H54 (cell line): ENCODE measurements at places on chromosomes 1 and 21.
A peak's percentile ranks its signal among the peaks of the same experiment; 100 is the strongest.

- DNase-seq = no peak
These were observed 20.7 kb downstream of the HMGCS2 start for GRCh38 chr1:119748040-119748439.

GRCh38 chr1:198153103-198153502 is 3.7 kb upstream of the NEK7 start:
- DNase-seq = no peak

DNA sequence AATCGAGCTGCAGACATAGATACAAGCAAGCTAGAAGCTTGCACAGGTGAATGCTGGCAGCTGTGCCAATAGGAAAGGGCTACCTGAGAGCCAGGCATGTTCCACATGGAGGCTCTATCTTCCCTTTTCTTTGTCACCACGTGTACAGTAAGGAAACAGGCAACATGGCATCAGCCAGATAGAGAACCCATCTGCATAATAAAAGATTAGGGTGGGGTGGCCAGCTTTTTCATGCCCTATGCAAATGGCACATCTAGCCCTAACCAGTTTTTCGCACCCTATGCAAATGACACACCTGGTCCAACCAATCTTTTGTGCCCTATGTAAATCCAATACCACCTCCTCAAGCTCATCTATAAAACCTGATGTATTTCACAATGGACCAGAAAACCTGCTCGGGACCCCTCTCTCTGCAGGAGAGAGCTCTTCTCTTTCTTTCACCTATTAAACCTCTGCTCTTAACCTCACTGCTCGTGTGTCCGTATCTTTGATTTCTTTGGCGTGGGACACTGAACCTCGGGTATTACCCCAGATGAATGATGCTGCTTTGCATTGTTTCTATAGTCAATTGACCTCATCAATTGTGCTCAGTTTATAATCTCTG is 93.9 kb downstream of the SLC30A10 start:
- no peak for DNase-seq

DNA sequence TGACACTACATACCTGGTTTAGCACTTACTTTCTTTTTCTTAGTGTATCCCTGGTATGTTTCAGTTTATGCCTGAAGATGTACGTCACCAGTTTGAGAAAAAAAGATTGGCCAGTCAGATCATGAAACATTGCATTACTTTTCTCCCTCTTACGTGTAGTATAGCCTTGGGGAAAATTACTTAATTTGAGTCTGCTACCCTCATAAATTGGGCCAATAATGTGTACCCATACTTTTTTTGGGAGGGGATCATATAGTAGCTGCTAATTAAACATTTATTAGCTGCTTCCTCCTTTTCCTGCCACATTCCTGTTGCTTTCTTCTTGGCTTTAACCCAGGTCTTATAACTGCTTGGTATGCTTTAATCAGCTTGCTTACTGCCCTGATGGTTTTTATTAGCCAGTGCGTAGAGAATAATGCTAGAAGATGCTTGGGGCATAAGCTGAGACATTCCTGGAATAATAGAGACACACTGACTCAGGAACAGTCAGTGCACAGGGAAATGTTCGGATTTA is 32.1 kb downstream of the RABGAP1L start:
- no peak for DNase-seq

GRCh38 chr1:94011129-94011528 is 101.9 kb upstream of the GCLM start:
- no peak for DNase-seq

DNA sequence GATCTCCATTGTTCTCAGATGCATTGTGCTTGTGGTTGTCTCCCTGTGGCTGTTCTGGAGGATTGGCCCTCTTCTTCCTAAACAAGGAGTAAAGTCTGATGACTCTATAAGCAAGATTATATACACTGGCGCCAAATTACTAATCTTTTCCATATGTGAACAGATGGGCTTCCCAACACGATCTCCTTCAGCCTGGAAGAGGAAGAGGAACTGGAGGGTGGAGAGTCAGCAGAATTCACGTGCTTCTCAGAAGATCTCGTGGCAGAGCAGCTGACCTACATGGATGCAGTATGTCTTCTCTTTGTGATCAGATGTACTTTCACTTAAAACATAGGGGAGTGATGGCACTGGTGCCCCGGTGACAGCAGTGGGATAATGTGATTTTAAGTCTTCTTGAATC is 78.7 kb downstream of the RGL1 start:
- no peak for DNase-seq

DNA sequence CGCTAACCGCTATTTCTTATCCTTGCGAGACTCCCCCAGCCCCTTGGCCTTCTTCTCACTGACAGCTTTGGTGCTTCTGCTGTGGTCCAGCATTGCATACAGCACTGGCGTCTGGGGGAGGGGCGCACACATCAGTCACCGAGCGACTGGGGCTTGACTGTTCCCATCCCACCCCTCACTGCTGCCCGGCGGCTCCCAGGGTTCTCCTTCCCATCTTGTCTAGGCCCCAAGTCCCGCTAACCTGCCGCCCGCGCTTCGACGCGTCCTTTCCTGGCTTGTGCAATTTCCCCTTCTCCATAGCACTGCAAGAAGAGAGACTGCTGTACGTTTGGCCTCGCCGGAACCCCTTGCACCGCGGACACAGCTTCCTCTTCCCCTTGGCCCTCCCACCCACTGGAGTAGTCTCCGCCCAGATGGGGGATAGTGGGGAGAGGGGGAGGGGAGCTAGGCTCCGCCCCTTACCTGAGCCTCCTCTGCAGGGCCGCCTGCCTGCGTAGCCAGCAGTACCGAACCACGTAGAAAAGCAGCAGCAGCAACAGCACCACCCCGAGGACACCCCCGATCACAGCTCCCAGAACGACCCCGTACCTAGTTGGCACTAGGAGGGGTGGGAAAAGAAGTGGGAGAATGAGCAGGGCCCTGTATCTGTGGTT is 3.8 kb downstream of the MPZ start:
- no peak for DNase-seq

- DNase-seq = no peak
These were observed 3.1 kb downstream of the BNIPL start for GRCh38 chr1:151039521-151039920.

GRCh38 chr1:210866532-210866931 is 267.4 kb downstream of the KCNH1 start:
- no peak for DNase-seq

GRCh38 chr1:207494171-207494570 is 1.8 kb upstream of the CR1 start:
- DNase-seq = no peak

DNA sequence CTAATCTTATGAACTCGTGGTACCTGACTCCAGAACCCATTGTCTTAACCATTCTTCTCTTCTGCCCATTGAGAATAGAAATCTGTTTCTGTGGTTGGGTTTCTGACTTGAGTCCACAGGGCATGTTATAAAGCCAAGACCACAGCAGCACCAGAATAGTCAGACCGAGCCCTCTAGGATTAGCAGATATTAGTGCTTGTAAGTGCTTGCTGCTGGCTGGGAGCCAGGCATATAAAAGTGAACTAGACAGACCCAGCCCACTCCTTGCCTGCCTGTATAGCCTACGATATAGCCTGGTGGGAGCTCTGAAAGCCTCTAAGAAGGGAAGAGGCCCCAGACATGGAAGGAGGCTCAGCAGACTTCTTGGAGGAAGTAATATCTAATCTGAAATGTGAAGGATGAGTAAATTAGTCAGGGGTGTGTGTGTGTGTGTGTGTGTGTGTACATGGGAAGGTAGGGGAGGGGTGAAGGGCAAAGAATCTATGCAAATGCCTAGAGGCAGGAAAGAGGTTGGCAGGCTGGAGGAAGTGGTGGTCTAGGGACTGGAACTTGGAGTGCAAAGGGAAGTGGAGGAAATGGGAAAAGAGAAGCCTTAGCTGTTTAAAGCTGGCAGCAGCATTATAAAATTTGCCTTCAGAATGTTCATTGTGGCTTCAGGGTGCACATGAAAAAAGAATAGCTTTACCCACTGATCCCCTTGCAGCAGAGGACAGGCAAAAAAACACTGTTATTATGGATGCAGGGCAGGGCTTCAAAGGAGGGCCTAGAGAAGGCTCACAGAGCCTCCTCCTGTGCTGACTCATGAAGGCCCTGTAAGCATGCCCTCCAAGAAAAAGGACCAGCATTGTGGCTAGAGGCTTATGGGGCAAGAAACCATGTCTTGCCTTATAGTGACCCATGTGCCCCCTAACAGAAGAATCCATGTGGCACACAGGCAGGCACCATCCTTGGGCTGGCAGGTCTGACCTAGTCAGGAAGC is 169.2 kb downstream of the LMX1A start:
- DNase-seq = no peak

DNA sequence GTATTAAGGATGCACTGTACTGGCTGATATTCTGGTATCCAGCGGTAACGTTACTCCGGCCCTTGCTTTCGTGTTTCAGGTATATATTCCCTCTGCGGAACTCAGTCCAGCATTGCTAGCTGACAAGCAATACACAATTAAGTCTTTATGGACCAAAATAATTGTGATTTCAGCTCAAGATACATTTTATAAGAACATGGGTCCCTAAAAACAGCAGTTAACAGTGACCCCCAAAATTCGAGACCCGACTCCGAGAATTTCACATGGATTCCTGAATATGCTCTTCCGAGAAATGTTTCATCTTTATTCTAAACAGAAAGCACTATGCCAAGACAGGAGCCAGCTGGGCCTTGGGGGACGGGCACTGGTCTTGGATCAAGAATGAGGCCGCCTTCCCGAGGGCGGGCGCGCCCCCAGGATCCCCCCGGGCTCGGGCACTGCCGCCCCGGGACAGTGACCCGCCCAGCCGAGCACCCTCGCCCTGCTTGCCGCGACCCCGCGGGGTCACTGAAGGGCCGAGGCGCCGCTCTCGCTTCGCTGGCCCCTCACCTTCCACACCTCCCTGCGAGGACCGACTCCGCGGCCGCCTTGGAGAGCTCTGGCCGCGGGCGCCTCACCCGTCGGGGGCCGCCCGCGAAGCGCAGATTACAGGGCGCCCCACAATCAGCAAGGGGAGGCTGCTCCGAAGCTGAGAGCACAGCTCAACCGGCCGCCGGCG is 610 bp downstream of the SCYL3 start:
- DNase-seq = peak; percentile 62

- no peak for DNase-seq
These were observed 26.6 kb downstream of the DIPK1A start for GRCh38 chr1:92934395-92935378.

DNA sequence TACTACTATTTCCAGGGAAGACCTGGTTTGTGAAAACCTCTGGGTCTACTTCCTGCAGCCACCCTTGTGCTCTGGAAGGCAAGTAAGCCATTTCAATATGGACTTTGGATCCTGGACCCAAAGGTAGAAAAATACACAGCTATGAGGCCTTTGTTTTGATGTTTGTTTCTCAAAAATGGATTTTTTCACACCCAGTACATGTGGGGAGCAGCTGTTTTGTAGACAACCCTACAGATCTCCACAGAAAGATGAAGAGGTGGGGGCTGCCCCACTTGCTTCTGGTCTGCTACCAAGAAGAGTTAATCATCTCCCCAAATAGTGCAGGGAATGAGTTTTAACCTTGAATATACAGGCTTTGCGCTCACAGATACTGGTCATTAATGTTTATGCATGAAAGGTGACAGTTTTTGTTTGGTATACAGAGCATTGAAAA is 29.2 kb downstream of the ZNF281 start:
- DNase-seq = no peak

DNA sequence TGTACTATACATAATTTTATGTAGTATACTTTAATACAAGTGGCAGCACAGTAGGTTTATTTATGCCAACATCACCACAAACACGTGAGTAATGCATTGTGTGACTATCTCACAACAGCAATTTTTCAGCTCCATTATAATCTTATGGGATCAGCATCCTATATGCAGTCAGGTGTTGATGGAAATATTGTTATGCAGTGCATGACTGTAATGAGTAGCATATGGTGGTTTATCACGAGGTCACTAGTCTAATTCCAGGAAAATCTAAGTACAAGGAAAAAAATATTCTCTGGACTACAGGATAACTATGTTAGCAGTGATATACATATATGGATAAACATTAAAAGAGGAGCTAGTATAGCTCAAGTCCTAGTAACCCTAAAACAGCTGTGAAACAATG is 69.0 kb downstream of the ATP1B1 start:
- no peak for DNase-seq

DNA sequence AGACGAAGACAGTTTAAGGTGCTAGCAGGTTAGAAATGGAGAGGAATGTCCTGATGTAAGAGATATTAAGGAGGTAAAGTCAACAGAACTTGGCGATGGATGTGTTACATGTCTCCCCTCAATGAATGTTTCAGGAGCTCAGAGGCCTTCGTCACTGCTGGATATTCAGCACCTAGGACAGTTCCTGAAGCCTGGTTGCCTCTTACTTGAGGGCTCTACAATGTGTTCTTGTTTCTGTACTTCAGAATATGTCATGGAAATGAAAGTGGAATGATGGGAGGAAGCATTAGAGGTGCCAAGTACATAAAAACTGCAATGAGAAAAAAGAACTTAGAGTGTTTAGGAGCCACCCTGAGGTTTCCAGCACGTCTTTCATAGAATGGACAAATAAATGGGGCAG is 17.7 kb downstream of the TNR start:
- no peak for DNase-seq

GRCh38 chr21:23488245-23488644 is 2119.0 kb downstream of the MRPL39 start:
- no peak for DNase-seq

DNA sequence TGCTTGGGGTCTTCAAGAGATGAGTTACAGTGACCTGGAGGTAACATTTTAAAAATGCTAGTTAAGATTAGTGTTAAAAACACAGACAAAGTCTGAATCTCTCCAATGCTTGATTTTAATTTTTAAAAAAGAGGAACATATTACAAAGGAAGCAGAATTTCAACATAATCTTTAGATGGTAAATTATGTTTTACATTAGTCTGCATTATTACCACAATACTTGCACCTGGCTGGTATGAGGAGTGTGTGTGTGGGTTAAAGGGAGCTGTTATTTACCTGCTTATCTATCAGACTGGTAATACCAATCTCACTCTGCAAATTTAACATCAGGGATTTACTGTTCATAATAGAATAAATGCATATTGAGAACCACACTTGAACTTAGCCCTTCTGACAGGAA is 10.3 kb upstream of the KCNJ15 start:
- DNase-seq = no peak

DNA sequence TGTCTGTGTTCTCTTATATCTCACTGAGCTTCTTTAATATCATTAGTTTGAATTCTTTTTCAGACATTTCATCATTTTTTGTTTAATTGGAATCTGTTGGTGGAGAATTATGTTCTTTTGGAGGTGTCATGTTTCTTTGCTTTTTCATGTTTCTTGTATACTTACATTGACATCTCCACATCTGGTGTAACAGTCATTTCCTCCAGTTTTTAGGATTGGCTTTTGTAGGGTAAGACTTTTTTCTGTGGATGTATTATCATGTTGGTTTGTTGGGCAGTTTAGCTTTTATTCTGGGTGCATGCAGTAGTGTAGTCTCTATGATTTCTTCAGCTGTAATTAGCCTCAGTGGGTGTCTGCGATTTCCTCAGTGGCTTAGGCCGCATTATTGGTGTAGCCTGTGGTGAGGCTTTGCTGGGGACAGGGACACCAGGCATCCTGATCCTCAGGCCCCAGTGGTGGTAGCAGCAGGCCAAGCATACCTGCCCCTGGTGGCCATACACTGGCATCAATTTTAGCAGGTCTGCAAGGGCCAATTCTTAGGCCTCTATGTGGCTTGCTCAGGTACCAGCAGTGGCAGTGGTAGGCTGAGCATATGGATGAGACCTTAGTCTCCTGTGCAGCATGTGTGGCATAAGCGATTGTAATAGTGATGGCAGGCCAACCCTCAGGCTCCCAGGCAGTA is 77.6 kb upstream of the SAMD13 start:
- no peak for DNase-seq
